Right renal cortex interstitium (tissue), 3 donors: ENCODE measurements at places on chromosomes 4 and X. TPM values are rescaled to one million over a fixed set of nuclear protein-coding genes. Genes with fewer than 3 reads are reported as not detected.

The L1CAM gene
- polyA plus RNA-seq = 39.8 TPM

The FAM241A gene
- 1.4 TPM for polyA plus RNA-seq

The TCP11X2 gene
- 2.2 TPM for polyA plus RNA-seq

The ARHGAP6 gene
- 15.4 TPM for polyA plus RNA-seq

The ADH1C gene
- polyA plus RNA-seq = 147 TPM

The MTTP gene
- 17.5 TPM for polyA plus RNA-seq
